ENCODE measurements at places on chromosomes 5 and 9.

DNA sequence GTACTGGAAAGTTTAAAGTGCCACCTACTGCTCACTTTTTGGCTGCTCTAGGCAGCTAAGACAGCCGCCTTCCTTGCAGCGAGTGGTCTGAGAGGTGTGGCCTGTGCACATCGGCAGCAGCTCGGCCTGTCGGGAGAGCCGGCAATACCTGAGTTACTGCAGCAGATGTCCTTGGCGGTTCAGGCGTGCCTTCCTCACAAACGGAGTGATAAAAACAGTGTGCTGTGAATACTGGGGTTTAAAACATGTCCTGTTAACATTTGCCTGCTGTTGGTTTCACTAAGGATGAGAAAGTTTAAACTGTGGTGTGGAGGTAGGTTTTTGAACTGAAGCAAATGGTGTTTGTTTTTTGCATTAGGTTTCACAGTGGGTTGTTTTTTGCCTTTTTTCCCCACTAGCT lies 12.9 kb downstream of the TRAF2 start:
- no peak for DNase-seq

DNA sequence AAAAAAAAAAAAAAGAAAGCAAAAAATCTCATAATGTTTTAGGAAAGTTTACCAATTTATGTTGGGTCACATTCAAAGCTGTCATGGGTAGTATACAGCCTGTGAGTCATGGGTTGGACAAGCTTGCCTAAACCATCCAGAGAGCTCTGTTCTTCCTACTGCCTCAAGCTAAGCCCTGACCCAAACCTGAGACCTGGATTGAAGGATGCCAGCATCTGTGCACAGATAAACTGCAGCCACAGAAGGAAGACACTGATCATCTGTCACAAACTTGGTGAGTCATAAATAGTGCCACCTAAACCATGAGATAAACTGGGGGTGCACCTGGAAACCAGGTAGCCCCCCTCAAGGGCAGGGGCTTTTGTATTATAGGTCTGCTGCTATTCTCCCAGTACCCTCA lies 31.0 kb downstream of the CSF2 start:
- DNase-seq = no peak

DNA sequence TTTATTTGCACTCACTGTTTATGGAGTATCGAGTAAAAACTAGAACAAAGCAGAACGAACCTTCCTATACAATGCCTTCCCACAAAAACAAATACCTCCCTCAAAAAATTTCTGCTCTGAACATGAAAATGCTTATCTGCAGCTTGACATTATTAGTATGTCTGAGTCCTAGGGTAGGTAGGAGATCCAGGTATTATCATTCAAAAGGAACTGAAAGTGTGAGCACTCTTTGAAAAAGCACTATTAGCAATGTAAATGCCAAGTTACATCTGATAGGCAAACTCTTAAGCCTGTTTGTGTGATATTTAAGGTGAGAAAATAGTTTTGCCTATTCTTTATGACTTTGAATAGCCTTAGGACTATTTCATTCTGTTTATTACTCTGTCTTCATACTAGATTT lies 47.6 kb downstream of the ZSWIM6 start:
- DNase-seq = no peak

- no peak for DNase-seq
Observed at GRCh38 chr9:134551644-134552348, 89.8 kb upstream of the COL5A1 start.

DNA sequence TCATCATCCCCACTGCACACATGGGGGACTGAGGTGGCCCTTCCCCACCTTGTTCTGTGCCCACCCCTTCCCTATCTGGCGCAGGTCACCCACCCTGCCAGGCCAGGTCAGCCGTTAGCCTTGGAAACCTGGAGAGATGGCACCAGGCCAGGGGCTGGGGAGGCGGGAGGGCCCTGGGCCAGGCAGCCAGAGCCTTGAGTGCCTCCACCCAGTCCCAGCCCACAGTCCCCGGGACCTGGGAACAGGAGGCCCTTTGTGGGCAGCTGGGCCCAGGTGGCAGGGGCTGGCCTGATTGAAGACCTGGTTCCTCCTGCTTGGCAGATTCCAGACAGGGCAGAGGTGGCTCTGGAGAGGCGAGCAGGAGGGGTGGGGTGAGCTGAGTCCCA lies 70.6 kb downstream of the LRSAM1 start:
- DNase-seq = no peak

DNA sequence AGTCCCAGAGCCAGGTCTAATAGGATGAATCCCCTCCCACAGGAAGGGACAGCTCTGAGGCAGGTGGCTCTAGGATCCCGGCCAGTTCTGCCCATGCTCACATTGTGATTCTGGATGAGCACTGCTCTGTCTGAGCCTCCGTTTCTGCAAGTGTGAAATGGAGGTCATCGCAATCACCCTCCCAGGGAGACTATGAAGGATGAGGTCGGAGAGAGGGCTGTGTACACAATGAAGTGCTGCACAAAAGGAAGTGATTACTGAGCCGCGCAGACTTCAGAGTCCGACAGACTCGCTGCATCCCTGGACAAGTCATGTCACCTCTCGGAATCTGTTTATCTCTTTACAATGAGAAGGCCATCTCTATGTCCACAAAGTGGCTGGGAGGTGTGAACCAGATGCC lies 21.7 kb downstream of the LHX6 start:
- DNase-seq = no peak

GRCh38 chr9:26310294-26310693 lies 582.3 kb downstream of the CAAP1 start:
- no peak for DNase-seq

GRCh38 chr9:133634081-133634691 lies 2.0 kb upstream of the DBH start:
- no peak for DNase-seq

DNA sequence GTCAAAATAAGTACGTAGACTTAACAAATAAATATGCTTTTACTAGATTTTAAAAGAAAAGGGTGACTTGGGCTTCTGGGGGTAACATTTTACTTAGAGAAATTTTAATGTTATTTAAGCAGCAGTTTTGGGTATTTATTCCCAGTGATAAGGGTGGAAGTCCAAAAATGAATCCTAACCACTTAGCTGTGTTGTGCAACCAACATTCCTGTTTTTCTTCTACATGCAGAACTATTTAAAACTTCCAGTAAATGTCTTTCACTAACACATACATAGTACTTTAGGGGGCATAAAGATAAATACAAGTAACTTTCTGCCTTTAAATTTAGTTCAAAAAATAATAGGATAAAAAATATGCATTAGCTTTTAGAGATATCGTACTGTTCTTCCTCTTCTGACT lies 436.7 kb downstream of the CTNND2 start:
- no peak for DNase-seq

GRCh38 chr5:44691802-44692201 lies 116.9 kb upstream of the MRPS30 start:
- no peak for DNase-seq

DNA sequence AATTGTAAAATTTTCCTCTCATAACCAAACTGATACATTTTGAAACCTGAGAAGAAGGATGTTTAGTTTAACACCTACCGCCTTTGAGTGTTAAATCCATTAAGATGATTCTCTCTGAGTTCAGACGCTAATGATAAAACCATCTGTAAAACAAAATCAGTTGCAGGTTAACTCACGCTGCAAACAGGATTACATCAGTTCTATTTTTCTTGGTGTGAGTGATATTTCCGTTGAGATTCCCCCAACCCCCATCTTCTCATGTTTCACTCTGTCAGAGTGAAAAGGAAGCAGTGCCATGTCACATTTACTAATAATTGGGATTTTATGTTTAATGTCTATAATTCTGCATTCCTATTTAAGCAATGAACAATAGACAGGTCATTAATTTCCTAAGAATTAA lies 146.5 kb downstream of the FANCC start:
- no peak for DNase-seq

DNA sequence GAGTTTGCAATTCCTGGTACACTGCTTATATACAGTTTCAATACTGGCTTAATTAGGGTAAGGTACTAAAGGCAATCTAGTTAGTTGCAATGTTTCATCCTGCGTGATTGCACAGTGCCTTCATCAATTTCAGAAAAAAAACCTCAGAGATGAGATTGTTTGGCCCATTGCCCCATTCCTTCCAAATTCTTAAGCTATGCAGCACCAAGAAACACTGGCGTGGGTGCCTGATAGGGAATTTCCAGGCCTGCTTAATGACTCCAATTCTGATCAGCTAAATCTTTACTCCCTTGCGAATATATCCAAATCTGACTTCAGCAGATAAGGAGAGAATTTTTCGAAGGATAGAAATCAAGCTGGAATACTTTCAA lies 35.9 kb upstream of the GAS1 start:
- no peak for DNase-seq

GRCh38 chr9:114423181-114423580 lies 35.4 kb upstream of the AKNA start:
- no peak for DNase-seq

DNA sequence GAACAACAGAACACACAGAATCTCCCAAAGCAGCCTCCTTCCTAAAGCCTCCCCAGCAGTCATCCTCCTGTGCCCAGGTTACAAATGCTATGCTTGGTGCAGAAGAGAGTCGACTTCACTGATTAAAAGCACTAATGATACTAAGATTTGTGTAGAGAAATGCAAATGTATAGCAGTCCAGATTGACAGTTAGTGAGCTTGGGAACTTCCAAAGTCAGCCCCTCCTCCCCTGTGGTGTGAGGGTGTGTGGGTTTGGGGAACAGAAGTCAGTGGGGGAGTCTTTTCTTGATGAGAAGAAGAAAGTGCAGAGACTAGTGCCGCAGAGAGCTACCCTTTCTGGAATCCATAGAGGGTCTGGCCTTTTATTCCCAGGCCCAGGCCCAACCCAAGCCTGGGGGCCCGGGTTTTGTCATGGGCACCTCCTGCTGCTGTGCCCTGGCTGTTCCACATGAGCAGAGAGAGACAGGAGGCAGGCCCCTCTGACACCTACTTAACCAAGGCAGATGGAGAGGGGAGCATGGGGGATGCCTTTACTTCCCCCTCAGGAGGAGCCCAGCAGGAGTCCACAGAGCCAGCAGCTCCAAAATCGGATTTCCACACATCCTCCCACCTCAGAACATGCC lies 173.3 kb downstream of the DENND1A start:
- DNase-seq = no peak

DNA sequence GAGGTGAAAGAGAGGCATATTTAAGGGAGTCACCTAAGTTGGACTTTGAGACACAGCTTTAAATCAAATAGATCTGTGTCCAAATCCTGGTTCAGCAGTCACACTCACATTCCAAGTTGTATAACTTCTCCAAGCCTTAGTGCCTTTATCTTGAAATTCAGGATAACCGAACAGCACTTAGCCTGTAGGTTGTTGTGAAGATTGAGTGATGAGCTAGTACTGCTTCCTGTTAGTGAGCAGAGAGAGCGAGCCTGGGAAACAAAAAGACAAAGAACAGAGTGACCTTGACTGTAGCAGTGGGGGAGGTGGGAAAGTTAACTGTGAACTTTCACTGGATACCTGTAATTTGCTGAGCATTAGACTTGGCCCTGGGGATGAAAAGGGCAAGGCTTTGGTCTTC lies 22.4 kb downstream of the MAML1 start:
- no peak for DNase-seq

DNA sequence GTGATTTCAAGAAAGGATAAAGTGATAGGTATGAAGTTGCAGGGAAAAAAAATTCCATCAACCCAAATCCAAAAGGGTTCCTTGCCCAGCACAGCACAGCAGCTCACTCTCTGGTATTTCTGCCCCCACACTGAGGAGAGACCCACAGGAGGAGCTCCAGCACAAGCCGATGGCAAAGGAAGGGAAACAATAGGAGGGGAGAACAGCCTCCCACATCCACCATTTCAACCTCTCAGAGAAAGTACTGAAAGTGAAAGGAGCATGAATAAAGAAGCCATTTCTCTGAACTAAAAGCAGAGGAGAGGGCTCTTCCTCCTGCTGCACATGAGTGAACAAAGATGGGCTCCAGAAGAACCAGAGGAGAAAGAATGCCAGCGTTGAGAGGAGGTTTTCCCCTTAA lies 54.9 kb upstream of the ZSWIM6 start:
- DNase-seq = no peak

DNA sequence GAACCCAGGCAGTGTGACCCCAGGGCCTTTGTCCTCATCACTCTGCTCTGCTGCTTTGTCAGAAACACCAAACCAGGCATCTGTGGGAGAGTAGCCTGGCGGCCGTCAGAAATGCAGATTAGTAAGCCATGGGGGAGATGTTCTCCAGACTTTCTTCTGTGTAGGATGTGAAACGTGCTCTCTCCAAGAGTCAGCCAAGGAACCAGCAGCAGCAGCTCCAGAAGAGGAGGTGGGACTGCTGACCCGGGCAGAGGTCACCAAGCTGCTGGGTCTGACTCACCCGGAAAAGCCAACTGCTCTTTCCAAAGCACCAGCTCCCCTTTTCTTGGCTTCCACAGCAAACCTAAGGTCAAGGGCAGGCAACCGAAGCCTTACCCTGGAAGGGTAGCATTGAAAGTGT lies 14.4 kb upstream of the ABLIM3 start:
- no peak for DNase-seq

DNA sequence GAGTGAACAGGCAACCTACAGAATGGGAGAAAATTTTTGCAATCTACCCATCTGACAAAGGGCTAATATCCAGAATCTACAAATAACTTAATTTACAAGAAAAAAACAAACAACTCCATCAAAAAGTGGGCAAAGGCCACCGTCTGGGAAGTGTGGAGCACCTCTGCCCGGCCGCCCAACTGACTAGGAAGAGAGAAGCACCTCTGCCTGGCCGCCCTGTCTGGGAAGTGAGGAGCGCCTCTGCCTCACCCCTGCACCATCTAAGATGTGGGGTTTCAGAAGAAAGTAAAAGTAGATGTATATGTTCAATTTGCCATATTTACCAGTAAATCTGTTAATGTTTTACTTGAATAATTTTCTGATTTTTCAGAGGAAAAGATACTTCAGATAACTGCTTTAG lies 108.1 kb upstream of the TMEM161B start:
- DNase-seq = no peak

DNA sequence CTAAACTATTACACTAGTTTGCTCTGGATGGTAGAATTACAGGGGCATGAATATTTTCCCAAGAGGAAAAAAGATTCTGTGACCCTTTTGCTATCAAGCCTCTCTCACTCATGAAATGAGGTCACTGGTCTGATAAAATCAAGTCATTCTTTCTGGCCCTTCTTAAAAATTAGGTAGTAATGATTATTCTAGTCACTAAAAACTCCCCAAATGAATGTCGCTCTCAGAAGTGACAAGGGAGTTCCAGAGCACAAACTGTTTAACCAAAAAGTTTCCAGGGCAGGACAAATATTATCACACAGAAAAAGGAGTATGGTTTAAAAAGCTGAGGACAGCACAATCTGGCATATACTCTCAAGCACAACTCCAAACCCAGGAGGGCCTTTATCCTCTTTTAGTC lies 12.5 kb downstream of the ERMP1 start:
- no peak for DNase-seq

GRCh38 chr9:21251190-21251589 lies 11.4 kb upstream of the IFNA14 start:
- DNase-seq = no peak

- DNase-seq = no peak
Observed at GRCh38 chr9:94868464-94868863, 142.0 kb downstream of the AOPEP start.

GRCh38 chr5:125338440-125339174 lies 592.2 kb upstream of the ZNF608 start:
- DNase-seq = no peak
